Spinal cord (tissue), 10 donors: ENCODE measurements at places on chromosomes 3 and 15. TPM values are rescaled to one million over a fixed set of nuclear protein-coding genes. Genes with fewer than 3 reads are reported as not detected.

PRR20G gene
- not detected for polyA plus RNA-seq

GRAMD2A gene
- 3.8 TPM for polyA plus RNA-seq

CD80 gene
- not detected for polyA plus RNA-seq

IL5RA gene
- polyA plus RNA-seq: 4.3 TPM

EBLN2 gene
- 2.2 TPM for polyA plus RNA-seq

KCNMB3 gene
- 6.3 TPM for polyA plus RNA-seq

ATP13A5 gene
- polyA plus RNA-seq: 3.9 TPM

CSTA gene
- not detected for polyA plus RNA-seq

TM6SF1 gene
- 12.0 TPM for polyA plus RNA-seq

HYAL2 gene
- polyA plus RNA-seq: 35.9 TPM

HRG gene
- not detected for polyA plus RNA-seq

P2RY1 gene
- polyA plus RNA-seq: 28.0 TPM

AMT gene
- 22.2 TPM for polyA plus RNA-seq

DGKG gene
- 9.7 TPM for polyA plus RNA-seq

TRH gene
- 23.6 TPM for polyA plus RNA-seq

TRIM42 gene
- not detected for polyA plus RNA-seq

GOLGA6B gene
- polyA plus RNA-seq: 1.3 TPM

LMAN1L gene
- not detected for polyA plus RNA-seq

PIF1 gene
- polyA plus RNA-seq: 8.5 TPM

RAB6B gene
- polyA plus RNA-seq: 213 TPM

CLDN18 gene
- 1.3 TPM for polyA plus RNA-seq

GOLGA8G gene
- polyA plus RNA-seq: 0.21 TPM

CSPG4 gene
- 25.6 TPM for polyA plus RNA-seq

IGF2BP2 gene
- polyA plus RNA-seq: 57.3 TPM

FMN1 gene
- polyA plus RNA-seq: 1.1 TPM

IL17RE gene
- 1.7 TPM for polyA plus RNA-seq

COL6A6 gene
- polyA plus RNA-seq: 1.0 TPM

LIPC gene
- polyA plus RNA-seq: 0.30 TPM

CHST13 gene
- polyA plus RNA-seq: 0.44 TPM

CKMT1B gene
- polyA plus RNA-seq: 91.5 TPM
